ENCODE measurements at places on chromosomes 3 and 15.

- peak; percentile 87 for DNase-seq
Observed at GRCh38 chr15:96020133-96020532, 310.4 kb upstream of the NR2F2 start.

DNA sequence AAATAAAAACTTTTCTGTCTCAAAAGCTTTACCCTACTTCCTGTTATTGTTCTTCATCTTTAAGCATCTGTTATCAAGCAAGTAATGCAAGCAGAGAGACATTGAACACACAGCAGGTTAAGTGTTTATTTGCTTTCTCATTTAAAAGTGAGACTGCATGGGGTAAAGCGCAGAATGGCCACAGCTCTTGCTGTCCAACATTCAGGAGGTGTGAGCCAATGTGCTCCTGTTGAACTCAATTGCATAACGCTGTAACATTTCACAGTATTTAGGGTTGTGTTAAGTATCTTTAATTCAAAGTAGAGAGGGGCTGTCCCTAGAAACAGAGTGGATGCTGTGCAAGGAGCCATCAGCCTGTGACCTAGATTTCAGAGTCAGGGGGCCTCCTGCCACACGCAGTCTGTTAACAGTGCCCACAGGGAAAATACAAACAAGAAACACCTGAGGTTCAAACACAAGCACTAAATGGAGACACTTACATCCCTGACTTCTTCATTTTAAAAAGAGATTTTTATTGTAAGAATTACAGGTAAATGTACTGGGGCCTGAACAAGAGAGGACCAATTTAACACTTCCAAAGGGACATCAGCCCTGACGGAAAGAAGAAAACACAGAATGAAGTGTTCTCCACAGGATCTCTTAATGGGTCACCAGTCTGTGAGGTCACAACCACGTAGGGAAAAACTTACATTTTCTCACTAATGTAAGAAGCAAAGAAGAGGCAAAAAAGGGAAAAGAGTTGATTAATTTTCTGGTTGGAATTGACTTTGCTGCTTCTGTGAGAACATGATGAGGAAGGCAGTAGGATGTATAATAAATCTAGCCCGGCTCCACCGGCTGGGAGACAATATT lies 815.1 kb downstream of the VGLL3 start:
- DNase-seq = no peak

- no peak for DNase-seq
Observed at GRCh38 chr15:60130398-60130797, 126.3 kb downstream of the FOXB1 start.

GRCh38 chr3:64650096-64650622 lies 37.6 kb downstream of the ADAMTS9 start:
- no peak for DNase-seq

- no peak for DNase-seq
Observed at GRCh38 chr3:48571938-48572337, 8.4 kb upstream of the UCN2 start.

DNA sequence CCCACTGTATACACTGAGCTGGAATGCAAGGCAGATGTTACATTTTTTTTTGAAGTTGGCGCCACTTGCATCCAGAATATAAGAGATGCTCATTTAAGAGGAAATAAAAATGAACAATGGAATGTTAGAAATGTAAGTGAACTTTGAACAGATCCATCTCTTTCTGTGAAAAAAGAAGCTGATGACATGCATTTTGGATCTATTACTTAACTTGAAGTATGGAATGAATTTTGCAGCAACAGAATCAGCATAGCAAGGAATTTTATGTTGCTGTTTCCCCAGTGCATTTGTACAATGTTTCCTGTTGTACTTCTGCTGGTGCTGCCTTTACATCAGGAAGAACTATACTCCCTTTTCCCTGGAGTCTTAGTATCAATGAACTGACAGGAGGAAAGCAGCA lies 178.2 kb downstream of the LSAMP start:
- no peak for DNase-seq

DNA sequence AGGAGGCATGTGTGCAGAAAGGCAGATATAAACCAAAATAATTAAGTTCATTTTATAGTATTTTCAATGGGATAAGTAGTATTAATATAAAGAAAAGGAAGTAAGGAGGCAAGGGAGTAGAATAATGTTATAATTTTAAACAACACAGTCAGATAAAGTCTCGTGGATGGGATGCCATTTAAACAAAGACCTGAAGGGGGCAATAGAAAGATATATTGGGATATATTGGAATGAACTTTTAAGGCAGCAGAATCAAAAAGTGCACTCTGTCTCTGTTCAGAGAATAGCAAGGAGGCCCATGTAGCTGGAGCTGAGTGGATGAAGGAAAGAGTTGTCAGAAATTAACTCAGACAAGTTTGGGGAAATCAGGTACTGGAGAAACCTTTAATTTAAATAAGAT lies 158.7 kb downstream of the CGGBP1 start:
- no peak for DNase-seq

DNA sequence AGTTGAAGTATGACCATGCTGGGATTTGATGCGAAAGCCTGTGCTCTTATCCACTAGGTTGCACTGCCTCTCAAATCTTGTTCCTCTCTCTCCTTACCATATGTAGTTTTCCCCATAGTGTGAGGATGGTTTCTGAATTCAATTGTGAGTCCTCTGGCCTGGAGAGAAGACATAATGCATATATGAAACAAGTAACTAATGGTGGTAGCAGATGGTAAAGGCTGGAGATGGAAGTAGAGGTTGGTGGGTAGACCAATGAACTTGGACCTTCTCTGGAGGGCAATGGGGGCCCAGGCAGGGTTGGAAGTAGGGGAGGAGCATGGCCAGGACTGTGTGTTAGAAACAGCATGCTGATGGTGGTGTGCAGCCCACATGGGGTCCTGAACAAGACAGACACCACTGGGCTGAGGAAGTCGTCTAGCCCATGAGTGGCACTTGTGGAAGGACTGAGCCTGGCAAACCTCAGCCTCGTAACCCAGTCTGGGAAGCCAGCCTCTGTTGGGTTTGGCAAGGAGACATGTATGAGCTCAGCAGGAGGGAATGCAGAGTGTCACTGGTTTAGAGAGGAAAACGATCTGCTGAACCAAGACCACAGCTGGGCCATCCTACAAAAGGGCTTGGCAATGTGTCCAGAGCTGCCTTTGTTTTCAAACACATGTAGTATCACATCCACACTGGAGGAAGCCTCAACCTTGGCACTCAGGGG lies 18.5 kb upstream of the LMCD1 start:
- peak; percentile 91 for DNase-seq

- no peak for DNase-seq
Observed at GRCh38 chr3:46399557-46399956, 7.3 kb downstream of the CCR5AS start.

- no peak for DNase-seq
Observed at GRCh38 chr15:39595338-39596221, 14.7 kb downstream of the THBS1 start.

DNA sequence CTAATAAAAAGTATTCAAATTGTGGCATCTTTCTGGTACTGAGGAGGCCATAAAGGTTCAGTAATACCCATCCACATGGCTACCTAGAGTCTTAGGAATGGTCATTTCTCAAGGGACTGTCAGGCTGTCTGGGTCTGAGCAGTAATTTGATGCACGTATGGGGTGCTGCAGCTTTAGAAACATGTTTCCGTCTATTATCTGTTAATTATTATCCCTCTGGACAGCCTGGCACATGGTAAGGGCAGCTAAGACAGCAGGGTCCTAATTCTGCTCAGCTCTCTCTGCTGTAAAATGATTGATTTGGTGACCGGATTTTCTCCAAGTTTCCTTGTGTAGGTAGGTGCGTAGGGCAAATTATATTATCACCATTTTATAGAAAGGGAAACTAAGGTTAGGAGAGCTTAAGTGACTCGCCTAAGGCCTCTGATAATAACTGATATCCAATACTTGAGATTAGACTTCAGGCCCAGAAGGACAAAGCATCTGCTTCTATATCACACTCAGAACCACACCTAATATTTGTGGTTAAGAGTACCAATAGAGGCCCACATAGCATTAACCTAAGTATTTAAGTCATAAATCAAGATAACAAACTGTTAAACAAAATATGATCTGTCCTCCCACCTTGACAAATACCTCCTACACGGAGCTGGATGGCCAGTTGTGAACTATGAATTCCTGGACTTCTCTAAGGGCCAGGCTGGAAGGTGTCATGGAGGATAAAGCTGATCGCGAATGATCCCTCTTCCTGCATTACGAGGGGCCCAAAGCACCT lies 2.9 kb upstream of the RAP2B start:
- DNase-seq = no peak

DNA sequence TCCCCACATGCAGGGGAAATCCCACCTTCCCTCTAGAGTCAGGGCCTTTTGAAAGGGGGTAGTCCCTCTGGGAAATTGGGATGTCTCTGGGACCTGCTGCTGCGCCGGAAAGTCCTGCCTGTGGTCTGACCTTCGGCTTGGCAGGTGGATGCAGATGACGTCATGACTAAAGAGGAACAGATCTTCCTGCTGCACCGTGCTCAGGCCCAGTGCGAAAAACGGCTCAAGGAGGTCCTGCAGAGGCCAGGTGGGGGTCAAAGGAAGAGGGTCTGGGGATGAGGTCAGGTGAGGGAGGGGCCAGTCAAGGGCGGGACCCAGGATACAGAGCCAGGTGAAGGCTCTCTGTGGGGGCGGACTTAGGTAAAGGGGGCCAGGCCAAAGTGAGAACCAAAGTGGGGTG lies 16.2 kb downstream of the PTH1R start:
- DNase-seq = no peak

- no peak for DNase-seq
Observed at GRCh38 chr3:169674090-169674489, 10.6 kb upstream of the MECOM start.

- DNase-seq = peak; percentile 41
Observed at GRCh38 chr15:65189102-65189740, 4.1 kb upstream of the CLPX start.

DNA sequence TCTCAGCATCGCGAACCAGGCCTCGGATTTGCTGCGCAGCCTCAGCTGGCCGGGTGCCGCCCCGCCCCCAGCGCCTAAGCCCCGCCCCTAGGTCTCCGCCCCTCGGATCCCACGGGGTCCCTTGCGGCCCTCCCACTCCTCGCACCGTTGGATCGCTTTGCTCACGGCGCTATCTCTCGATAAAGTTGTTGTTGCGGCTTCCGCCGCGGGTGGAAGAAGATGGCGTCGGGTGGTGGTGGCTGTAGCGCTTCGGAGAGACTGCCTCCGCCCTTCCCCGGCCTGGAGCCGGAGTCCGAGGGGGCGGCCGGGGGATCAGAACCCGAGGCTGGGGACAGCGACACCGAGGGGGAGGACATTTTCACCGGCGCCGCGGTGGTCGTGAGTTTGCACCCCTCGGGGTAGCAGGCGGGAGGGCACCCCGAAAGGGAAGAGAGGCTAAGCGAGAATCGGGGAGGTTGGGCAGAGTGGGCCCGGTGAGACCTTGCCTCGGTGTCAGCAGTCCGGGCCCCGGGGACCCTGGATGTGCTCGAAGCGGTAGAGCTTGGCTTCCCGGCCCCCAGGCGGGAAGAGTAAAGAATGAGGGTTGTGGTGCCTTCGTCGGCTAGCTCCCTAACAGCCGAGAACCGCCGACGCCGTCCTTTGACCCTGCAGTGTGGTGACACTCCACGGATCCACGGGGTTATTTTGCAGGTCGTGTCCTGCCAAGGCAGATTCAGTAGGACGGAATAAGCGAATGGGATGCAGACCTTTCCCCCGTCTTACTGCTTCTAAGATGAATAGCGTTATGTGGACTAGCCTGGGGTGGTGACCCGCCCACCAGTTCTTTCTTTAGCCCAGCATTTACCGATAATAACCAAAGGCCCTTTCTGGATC lies at the start of gene SNX1:
TSS of gene SNX1 (plus strand) at position 188 of the 873 bp plus-strand sequence. CDS start at position 220, 32 bp downstream.
- peak; percentile 95 for DNase-seq

GRCh38 chr15:97979140-97979520 lies 18.6 kb downstream of the ARRDC4 start:
- no peak for DNase-seq

DNA sequence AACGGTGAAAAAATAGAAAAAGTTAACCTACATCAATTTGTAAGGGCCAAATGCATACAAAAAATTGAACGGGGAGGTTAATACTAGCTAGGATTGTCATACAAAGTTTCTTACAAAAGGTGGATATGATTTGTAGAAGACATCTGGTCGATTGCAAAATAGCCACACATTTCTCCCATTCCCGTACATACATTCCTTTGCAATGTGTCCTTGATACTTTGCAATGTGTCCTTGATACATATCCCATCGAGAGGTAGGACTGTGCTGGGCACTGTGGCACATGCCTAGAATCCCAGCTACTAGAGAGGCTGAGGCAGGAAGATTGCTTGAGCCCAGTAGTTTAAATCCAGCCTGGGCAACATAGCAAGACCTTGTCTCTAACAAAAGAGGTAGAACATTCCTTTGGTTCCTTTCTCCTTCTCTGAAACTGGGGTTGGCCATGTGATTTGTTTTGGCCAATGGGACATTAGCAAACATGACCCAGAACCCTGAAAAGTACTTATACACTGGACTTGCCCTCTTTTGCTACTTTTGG lies 9.5 kb downstream of the TTBK2 start:
- no peak for DNase-seq

DNA sequence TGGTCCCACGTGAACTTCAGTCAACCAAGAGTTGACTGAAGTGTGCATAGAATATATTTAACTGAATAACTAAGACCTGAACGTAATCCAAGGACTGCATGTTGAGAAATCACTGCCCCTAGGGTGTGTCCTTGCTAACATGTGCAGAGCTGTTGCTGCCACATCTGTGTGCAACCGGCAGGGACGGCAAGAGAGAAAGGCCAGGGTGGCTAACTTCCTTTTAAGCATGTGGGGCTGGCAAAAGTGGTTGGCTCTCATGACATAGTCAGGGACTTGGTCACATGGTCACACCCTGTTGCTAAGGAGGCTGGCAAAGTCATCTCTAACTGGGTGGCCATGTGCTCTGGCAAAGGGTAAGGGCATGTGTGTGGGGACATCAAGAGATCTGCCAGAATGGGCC lies 52.4 kb downstream of the GASK1A start:
- DNase-seq = no peak

GRCh38 chr3:57951066-57951882 lies 56.9 kb upstream of the FLNB start:
- DNase-seq = peak; percentile 74

- DNase-seq = no peak
Observed at GRCh38 chr15:90343302-90343790, 8.7 kb upstream of the ZNF774 start.

DNA sequence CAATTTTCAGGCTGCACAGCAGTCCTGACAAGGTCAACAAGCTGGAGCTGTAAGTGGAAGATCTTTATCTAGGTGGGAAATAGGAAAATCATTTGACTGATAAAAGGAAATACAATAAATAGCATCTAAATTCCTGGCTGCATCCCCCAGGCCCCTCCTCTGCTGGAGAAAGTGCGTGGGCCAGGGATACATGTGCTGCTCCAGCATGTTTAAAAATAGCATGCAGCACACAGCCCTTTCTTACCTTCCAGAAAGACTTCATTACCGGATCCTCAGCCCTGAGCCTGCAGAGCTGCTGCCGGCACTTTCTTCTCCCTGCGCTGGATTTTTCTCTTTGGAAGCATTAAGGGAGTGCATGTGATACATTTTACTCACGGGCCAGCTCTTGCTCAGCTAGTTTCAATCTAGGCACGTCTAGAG lies 77.3 kb downstream of the HMG20A start:
- DNase-seq = peak; percentile 78
